Left ventricle myocardium inferior (tissue), 1 donor: ENCODE measurements at places on chromosomes 7 and 10. TPM values are rescaled to one million over a fixed set of nuclear protein-coding genes. Genes with fewer than 3 reads are reported as not detected.

NSMCE4A gene
- 24.1 TPM for total RNA-seq

STOX1 gene
- total RNA-seq = 0.33 TPM

FZD8 gene
- total RNA-seq = 6.6 TPM

ZP3 gene
- not detected for total RNA-seq

TET1 gene
- 2.2 TPM for total RNA-seq

SPDYE16 gene
- 0.22 TPM for total RNA-seq

GNG11 gene
- total RNA-seq = 29.6 TPM
